ENCODE measurements at places on chromosomes 7 and 10. TPM values are rescaled to one million over a fixed set of nuclear protein-coding genes. Genes with fewer than 3 reads are reported as not detected.

CUTC gene
- total RNA-seq: 17.5 TPM

KIAA1549 gene
- 9.5 TPM for total RNA-seq

FOXP2 gene
- total RNA-seq: not detected

C1GALT1 gene
- total RNA-seq: 33.7 TPM

OR2A1 gene
- total RNA-seq: not detected

- no peak overlapping the region for H3K27ac ChIP-seq
- H3K4me1 ChIP-seq: no peaks in the 10 kb centered on the region
- H3K27me3 ChIP-seq: peaks cover 11% of the 10 kb centered on the region
- peaks cover 11% of the 10 kb centered on the region for H3K36me3 ChIP-seq
These were observed 16.7 kb upstream of the FGL2 start for GRCh38 chr7:77216181-77216845.

DNA sequence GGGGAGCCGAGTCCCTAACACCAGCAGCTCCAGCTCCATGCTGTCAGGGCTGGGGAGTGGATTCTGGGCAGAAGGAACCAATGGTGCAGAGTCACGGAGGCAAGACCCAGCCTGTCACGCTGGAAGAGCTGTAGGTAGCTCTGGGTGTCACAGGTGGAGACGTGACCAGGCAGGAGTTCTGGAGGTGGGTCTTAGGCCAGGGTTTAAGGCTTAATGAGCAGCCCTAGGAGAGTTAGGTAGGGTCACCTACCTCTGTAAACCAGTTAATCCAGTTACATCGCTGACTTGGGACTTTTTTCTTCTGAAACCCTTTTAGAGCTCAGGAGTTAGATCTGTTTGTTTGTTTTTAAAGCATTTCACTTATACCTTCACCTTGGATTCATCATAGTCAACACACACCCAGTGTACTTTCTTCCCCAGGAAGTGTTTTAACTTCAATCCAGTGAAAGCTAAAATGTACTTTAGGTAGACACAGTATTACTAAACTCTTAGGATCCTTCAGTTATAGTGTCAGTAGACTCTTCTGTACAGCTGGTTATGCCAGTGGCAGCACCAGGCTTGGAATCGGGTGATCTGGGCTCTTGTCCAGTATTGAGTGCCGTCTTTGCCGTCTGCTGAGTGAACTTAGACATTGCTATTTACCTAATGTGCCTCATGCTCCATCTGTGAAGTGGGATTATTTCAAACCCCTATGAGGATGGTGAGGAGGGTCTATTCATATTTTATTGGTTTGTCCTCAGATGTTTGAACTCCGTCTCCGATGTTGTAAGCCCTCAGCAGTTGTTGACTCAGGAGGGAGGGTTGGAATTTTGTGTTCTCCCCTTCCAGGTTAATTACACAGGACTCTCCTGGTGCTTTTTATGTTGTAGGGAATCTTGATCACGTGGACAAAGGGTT lies 31.0 kb downstream of the TACR2 start:
- H3K36me3 ChIP-seq: peaks cover 54% of the 10 kb centered on the region
- no peak for DNase-seq
- peaks cover 47% of the 10 kb centered on the region for H3K4me1 ChIP-seq
- no peak overlapping the region for H3K4me3 ChIP-seq

- DNase-seq: no peak
- H3K4me3 ChIP-seq: no peak overlapping the region
- no peaks in the 10 kb centered on the region for H3K4me1 ChIP-seq
- H3K27me3 ChIP-seq: no peaks in the 10 kb centered on the region
- H3K36me3 ChIP-seq: peaks cover 7% of the 10 kb centered on the region
These were observed 1.8 kb upstream of the VWC2 start for GRCh38 chr7:49771427-49772176.

- peaks cover 65% of the 10 kb centered on the region for H3K4me1 ChIP-seq
- peak; percentile 82 for DNase-seq
- H3K27ac ChIP-seq: peak overlapping the region; percentile 60
- peaks cover 3% of the 10 kb centered on the region for H3K27me3 ChIP-seq
These were observed 316.6 kb downstream of the KCNMA1 start for GRCh38 chr10:77320971-77321471.

GRCh38 chr10:7151538-7151937 lies 259.3 kb downstream of the SFMBT2 start:
- H3K27me3 ChIP-seq: peaks cover 2% of the 10 kb centered on the region
- no peaks in the 10 kb centered on the region for H3K4me1 ChIP-seq
- no peak overlapping the region for H3K4me3 ChIP-seq
- H3K27ac ChIP-seq: no peak overlapping the region

Data from HFFc6 (cell line).